ENCODE measurements at places on chromosomes 1 and 21.

- no peak for DNase-seq
Observed at GRCh38 chr1:17460219-17460618, 20.7 kb upstream of the RCC2 start.

DNA sequence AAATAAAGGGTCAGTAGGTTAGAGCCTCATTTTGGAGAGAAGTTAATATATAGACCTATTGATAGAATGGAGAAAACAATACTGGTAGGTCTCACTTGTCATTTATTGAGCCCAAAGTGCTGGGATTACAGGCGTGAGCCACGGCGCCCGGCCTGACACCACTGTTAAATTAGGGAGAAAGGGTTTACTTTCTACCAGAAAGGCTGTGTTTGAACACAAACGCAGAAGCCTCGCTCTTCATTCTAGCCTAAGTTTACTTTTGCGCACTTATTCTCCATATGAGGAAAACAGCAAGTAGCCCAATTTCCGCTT, 710 bp upstream of the PRPF3 start:
- DNase-seq = no peak

DNA sequence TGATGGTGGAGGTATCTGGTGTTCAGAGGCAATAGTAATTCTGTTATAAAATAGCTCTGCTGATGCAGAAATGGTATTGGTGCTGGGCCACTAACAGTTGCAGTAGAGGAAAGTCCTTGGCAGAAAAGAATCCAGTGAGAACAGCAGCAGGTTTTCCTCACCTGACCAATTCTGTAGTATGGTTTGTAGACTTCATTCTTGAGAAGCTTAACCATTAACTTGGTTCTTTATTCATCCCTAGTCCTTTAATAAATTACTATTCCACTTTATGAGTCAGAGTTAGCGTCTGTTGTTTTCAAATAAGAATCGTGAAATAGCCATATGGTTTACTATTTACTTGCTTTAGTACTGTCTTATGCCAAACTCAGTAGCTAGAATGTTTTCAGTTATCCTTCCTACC, 128.5 kb upstream of the SERTAD4 start:
- no peak for DNase-seq

- DNase-seq = no peak
Observed at GRCh38 chr1:5986018-5986417, 6.2 kb downstream of the NPHP4 start.

DNA sequence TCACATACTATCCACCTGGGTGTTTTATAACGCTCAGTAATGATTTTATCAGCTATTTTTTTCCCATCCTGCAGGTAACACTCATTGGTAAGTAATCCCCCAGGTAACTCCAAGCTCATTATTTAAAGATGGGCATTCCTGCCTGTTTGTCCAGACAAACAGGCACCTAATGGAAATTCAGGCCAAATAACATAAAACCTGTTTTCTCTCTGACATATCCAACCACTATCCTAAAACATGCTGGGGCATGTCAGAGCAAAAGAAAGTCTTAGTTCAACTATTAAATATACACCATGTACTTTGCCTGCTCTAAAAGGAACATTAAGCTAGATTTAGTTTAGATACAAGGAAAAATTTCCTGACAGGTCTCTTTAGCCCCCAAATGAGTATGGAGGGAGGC, 987.7 kb downstream of the TTLL7 start:
- DNase-seq = no peak

DNA sequence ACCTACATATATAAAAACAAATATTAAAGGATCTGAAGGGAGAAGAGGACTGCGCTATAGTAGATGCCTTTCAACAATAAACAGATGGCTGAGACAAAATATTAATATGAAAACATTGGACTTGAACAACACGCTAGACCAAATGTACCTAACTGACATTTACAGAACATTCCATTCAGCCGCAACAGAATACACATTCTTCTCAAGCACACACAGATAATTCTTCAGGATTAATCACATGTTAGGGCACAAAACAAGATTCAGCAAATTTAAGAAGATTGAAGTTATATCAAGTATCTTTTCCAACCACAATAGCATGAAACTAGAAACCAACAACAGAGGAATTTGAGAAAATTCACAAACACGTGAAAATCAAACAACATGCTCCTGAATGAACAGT, 741.4 kb downstream of the ADGRL2 start:
- no peak for DNase-seq

- DNase-seq = no peak
Observed at GRCh38 chr1:143665606-143666005, 306.2 kb downstream of the FAM72C start.

DNA sequence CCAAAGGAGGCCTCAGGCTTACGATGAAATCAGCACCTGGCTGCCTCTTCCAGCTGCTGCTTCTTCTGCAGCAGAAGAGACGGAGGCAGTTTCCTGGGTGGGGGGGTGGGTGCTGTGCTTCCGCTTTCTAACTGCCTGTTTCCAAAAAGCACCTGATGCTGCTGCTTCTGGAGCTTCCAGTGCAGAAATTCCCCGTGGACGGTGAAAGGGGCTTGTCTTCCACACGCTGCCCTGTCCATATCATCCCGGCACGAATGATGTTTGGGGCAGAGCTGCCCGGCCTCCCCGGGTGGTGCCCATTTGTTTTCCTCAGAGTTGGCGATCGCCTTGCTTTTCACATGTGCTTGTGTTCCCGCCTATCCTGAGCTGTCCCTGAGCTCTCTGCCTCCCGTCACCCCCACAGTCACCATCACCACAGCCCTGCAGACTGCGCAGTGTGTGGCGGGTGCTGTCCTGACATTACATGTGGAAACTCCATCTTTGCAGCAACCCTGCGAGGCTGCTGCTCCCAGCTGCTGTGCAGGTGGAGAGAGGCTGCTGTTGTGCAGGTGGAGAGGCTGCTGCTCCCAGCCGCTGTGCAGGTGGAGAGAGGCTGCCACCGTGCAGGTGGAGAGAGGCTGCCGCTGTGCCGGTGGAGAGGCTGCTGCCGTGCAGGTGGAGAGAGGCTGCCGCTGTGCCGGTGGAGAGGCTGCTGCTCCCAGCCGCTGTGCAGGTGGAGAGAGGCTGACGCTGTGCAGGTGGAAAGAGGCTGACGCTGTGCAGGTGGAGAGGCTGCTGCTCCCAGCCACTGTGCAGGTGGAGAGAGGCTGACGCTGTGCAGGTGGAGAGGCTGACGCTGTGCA, 1.8 kb downstream of the TTLL10 start:
- no peak for DNase-seq

GRCh38 chr1:154993572-154994268, at the start of gene LENEP:
Gene LENEP (plus strand): TSS chr1:154993586. CDS start chr1:154993608, 22 bp downstream.
- DNase-seq = no peak

- no peak for DNase-seq
Observed at GRCh38 chr1:101086783-101087182, 61.2 kb upstream of the DPH5 start.

DNA sequence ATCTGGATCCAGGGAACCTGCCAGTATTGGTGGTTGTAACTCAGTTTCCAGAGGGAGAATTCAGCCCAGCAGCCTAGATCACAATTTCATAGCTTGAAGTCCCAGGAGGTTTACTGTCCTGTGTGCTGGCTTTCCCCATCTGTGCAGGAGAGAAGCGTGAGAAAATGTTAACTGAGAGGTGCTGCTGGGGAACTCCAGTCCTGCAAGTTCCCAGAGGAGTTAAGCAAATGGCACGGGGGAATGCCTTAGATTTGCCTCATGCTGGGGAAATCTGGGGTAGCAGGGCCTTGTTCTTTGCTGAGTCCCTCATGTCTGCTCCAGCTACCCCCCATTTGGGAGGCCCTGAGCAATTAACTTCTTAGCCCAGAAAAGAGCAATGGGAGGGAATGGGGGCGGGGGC, 25.1 kb upstream of the SLAMF6 start:
- peak; percentile 100 for DNase-seq

DNA sequence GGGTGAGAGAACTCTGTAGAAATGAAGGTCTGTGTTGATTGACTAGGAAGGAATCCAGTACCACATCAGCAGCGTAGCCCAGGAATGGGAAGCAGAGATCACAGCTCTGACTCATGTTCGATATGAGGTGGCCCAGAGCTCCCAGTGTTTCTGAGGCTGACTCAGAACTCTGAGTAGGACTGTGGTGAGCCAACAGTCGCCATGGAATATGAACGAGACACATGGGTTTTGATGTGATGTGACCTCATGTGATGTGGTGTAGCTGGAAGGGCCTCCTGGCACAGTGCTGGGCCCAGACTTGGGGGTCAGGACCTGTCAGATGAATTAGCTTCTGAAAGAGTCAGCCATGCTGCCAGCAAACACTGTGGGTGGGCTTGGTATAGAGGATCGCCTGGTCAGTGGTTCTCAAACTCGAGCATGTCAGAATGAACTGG, 237.0 kb downstream of the MRPL39 start:
- no peak for DNase-seq

DNA sequence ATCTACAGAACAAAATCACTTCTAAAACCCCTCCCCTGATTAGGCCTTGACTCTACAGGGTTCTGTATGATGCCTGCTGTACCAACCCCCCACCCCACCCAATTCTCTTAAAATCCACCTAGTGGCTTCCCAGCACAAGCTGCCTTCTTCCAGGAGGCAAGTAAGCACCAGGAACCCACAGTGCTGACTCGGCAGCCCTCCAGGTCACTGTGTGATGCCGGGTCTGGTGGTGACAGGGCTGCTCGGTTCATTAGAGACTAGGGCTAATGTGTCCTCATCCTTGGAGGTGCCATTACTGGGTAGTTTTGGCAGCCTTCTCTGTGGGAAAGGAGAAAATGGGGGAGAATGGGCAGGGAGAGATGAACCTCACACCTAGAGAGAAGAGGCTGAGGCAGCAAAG, 363.5 kb downstream of the PTPRU start:
- no peak for DNase-seq

- no peak for DNase-seq
Observed at GRCh38 chr1:52792036-52792435, 50.5 kb upstream of the ZYG11A start.

GRCh38 chr1:230144010-230144614, 77.1 kb downstream of the GALNT2 start:
- DNase-seq = no peak

DNA sequence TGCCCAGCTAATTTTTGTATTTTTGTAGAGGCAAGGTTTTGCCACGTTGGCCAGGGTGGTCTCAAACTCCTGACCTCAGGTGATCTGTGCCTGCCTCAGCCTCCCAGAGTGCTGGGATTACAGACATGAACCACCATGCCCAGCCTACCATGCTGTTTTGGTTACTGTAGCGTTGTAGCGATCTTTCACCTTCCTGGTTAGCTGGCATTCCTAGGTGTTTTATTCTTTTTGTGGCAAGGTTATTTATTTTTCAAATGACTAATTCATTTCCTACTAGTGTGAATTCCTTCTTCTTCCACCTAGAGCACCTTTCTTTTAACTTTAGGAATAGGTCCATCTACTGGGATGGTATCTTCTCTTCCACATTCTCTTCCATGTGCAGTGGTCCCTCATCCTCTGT, 29.3 kb downstream of the TMEM200B start:
- DNase-seq = no peak

- no peak for DNase-seq
Observed at GRCh38 chr21:15159382-15160020, 94.7 kb upstream of the NRIP1 start.

GRCh38 chr1:177069490-177069889, 95.0 kb downstream of the ASTN1 start:
- no peak for DNase-seq

GRCh38 chr1:109954041-109954512, 30.5 kb upstream of the AHCYL1 start:
- no peak for DNase-seq

DNA sequence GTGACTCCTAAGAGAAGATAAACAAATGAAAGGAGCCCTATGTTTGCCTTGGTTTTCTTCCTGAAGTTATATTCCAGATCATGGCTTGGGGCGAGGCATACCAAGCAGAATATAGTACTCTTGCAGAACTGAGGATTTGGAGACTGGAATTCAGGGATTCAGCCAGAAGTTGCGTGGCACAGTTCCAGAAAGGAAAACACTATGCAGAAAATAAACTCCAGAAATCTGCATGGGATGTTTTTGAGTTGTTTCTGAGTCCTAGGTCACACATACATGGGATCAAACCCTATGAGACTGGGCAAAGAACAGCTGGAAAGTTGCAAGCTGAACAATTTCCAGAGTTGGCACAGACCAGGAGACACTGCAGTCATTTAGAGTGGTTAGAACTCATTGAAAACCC, 42.9 kb upstream of the IFFO2 start:
- no peak for DNase-seq

GRCh38 chr1:175927944-175928343, 184.5 kb upstream of the TNR start:
- no peak for DNase-seq

DNA sequence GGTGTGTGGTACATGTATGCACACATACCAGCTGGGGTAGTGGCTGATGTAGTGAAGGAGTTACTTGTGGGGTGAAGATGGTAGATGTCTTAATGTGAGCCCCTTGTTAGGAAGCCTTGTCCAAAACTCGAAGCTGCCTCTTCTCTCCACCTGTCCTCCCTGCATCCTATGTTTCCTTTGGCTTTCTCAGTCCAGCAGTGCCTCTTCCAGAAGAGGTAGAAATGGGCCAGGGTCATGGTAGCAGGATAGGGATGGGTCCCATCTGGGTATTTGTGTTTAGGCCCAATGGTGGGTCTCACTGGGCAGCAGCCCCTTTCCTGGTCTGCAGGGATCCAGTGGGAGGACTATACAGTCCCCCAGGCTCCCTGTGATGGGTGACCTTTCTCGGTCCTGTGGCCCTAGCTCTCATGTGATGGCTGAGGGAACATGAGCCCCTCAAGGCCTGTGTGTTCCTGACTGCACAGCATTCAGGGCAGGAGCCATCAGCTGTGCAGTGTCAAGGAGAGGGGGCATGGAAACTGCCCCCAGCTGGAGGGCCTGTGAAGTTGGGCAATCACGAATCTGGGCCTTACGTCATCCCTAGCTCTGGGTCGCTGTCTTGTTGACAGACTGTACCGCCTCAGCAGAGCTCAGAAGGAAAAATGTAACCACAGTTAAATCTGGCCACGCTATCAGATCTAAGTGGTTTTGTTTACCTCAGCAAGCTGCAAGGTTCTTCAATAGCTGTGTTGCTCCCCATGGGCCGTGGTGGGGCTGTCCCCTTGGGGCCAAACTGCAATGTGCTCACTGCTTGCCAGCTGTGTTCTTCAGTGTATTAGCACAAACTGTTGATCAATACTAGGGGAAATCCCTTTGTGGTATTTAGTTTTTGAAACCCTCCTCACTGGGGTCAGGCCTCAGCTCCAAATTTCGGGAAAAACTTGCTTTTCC, 82.7 kb downstream of the NOS1AP start:
- DNase-seq = no peak

DNA sequence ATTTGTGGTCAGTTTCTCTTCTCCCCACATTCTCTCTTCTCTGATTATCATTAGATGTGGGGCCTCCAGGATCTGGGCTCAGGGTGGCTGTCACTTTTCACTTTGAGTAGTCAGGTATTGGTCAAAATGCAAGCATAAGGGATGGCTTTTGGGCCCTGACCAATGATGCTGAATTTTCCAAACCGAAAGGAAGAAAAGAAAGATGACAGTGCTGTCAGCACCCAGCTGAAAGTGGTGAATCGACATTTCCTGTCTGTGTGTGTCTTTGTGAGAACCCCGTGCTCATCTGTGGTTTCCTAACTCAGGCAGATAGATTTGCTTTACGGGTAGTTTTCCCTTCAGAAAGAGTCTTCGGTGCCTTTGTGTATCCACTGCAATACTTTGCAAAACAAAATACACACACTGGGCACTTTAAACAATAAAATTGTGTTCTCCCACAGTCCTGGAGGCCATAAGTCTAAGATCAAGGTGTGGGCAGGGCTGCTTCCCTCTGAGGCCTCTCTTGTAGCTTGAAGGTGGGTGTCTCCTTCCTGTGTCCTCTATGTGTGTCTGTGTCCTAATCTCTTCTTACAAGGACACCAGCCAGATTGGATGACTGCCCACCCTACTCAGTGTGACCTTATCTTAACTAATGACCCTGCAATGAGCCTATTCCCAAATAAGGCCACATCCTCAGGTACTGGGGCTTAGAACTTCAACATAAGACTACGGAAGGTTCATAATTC, 274.8 kb upstream of the AJAP1 start:
- DNase-seq = no peak
